ENCODE measurements at places on chromosomes 16 and 17.

GRCh38 chr17:67574658-67575293 lies 143.0 kb upstream of the NOL11 start:
- H3K4me1 ChIP-seq, result peaks cover 2% of the 10 kb centered on the region
- H3K4me3 ChIP-seq, result no peak overlapping the region
- H3K27ac ChIP-seq, result no peak overlapping the region
- DNase-seq, result no peak
- no peaks in the 10 kb centered on the region for H3K27me3 ChIP-seq
- no peaks in the 10 kb centered on the region for H3K36me3 ChIP-seq

GRCh38 chr16:56833243-56833970 lies 31.6 kb upstream of the SLC12A3 start:
- no peak for DNase-seq
- no peak overlapping the region for H3K27ac ChIP-seq
- peaks cover 4% of the 10 kb centered on the region for H3K36me3 ChIP-seq
- no peak overlapping the region for H3K4me3 ChIP-seq
- no peaks in the 10 kb centered on the region for H3K4me1 ChIP-seq

DNA sequence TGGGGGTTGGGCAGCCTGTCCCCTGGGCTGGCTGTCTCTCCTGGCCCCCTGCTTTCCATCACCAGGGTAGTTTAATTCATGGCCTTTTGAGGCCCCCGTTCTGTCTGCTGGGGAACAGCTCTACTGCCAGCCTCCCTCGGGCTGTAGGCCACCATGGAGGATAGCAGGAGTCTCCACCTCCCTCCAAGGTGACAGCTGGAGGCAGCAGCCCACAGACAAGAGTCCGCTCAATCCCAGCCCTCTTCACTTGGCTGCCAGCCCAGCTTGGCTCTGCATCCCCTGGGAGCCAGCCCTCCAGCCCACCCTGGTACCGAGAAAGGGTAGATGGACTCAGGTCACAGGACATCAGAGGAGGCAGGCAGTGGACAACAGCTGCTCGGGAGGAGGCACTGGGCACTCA lies 194.6 kb upstream of the SDK2 start:
- DNase-seq, result no peak
- H3K4me3 ChIP-seq, result no peak overlapping the region
- H3K4me1 ChIP-seq, result no peaks in the 10 kb centered on the region
- H3K27me3 ChIP-seq, result peaks cover 76% of the 10 kb centered on the region

GRCh38 chr17:18235743-18236256 lies 10.4 kb downstream of the LLGL1 start:
- H3K36me3 ChIP-seq, result peaks cover 30% of the 10 kb centered on the region
- no peak for DNase-seq
- H3K4me3 ChIP-seq, result no peak overlapping the region

DNA sequence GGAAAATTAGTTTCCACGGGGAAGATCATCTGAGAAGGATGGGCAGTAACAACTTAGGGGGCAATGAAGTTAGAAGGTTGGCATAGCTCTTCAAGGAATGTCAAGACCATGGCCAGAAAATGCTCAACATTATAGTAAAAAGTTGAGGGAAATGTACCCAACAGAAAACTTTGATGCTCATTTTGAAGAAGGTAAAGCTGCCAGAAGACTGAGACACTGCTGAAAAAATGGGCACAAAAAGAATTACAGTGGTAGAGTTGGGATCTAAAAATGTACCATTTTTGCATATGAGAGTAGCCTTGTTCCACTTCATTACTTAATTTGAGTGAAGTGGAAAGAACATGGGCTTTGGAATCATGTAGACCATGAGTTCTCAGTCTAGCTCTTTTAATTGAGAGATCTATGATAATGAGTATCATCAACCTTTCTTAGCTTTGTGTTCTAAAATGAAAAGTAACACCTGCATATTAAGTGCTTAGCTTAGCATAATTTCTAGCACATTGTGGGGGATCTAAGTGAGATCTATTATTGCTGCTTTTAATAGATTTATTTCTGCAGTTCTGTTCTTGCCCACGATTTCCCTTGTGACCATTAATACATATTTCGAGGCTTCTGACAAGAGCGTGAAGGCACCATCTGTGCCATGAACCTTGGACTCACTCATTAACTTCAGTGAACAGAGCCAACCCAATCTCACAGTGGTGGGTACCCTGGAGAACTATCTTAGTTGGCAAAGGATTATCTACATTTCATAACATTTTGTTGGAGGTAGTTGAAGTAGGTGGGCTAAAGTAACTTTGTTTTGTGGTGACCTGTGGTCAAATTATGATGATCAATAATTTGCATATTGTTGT lies 3.0 kb downstream of the NACA2 start:
- no peak overlapping the region for H3K27ac ChIP-seq
- H3K36me3 ChIP-seq, result no peaks in the 10 kb centered on the region
- no peaks in the 10 kb centered on the region for H3K4me1 ChIP-seq

DNA sequence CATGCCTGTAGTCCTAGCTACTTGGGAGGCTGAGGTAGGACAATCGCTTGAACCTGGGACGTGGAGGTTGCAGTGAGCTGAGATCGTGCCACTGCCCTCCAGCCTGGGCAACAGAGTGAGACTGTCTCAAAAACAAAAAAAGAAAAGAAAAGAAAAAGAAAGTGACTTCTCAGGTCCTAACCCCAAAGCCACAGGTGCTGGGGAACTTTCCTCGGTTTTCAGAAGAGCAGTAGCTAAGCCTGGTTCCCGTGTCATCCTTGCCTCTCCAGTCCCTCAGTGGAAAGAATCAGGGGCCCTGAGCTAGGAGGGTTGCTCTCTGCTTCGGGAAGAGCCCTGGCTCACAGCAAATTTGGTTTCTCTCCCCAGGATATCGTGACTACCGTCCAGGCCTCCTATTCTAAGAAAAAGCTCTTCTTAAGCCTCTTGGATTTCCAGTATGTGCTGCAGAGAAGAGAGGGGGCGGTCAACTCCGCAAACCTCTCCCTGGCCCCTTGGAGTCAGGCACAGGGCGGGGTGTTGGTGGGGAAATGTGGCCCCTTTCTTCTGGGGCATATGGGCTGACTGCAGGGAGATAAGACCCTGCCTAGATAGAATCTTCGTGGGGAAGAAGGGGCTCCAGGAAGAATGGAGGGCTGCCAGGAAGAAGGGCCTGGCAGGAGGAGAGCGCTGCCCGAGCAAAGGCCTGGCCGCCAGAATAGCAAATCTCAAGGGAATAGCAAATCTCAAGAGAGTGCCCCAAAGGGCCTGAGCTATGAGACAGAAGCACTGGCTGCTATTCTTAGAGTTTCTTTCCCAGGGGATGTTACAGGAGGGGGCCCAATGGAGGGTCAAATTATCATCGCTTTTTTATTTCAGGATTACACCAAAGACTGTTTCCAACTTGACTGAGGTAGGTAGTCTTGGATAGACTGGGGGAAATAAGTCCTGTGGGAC lies 8.3 kb upstream of the NLRC5 start:
- H3K4me3 ChIP-seq, result no peak overlapping the region
- no peak for DNase-seq

DNA sequence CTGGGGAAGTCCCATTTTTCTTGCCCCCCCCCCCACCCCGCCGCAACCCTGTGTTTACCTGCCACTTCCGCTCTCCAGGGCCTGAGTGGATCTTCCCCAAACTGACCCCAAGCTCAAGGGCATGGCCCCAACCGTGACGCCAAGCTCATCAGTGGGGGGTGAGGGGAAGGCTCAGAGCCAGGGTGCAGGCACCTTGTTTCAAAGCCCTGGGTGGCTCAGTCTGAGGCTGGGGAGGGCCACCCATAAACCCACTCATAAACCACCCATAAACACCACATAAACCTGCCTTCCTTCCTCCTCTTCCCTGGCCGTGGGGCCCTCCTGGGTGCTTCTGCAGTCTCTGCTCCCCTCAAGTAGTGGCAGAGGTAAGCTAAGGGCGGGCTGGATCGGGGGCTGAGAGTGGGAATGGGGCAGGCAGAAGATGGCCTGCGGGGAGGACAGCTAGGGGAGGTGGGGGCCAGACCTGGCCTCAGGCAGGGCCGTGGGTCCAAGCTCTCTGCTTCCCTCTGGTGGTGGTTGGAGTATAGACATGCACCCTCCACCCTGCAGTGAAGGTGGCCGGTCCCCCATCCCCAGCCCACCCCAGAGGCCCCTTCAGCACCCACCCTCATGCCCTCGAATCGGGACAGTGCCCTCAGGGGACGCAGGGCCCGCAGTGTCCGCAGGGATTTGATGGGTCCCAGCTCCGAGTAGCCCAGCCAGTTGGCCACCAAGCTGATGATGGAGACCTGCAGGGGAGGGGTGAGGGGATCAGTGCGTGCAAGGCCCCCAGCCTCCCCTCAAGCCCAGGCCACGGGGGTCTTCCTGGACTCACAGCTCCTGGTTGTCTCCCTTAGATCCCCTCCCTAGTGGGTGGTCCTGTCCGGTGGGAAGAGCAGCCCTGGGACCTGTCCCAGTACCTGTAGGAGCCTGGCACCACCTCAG lies 14.6 kb upstream of the CD79B start:
- no peak overlapping the region for H3K4me3 ChIP-seq
- DNase-seq, result no peak
- peaks cover 11% of the 10 kb centered on the region for H3K4me1 ChIP-seq
- no peaks in the 10 kb centered on the region for H3K36me3 ChIP-seq
- H3K27me3 ChIP-seq, result peaks cover 34% of the 10 kb centered on the region
- H3K27ac ChIP-seq, result no peak overlapping the region

GRCh38 chr17:74037320-74037719 lies 166.2 kb upstream of the RPL38 start:
- H3K27ac ChIP-seq, result no peak overlapping the region
- H3K36me3 ChIP-seq, result no peaks in the 10 kb centered on the region
- H3K27me3 ChIP-seq, result no peaks in the 10 kb centered on the region
- no peak for DNase-seq
- H3K4me1 ChIP-seq, result no peaks in the 10 kb centered on the region
- no peak overlapping the region for H3K4me3 ChIP-seq

Data from esophagus squamous epithelium (tissue), 5 donors.